ENCODE measurements at places on chromosomes 1 and 21.

DNA sequence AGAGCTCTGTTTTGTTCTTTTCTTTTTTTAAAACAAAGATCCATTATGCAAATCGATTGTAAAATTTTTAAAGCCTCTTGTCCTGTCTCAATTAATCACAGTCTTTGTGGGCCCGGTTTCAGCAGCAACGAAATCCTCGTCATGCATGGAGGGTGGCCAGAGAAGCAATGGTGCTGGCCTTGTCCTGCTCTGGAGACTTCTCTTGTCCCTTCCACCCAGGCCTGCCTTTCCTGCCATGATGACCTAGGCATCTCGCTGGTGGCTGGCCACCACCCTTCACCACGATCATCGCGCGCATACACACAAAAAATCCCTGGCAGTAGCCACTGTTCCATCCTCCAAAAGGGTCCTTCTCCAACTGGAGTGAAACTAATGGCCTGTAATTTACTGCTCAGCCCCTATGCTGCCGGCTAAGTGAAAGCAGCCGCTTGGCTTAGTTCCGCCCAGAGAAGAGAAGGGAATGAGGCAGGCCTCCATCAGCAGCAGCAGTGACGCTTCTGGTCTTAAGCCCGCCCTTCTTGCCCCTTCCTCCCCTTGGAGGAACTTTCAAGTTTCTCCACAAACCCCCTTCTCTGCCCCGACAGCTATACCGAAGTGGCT lies 309.5 kb downstream of the NPHP4 start:
- no peak for DNase-seq

DNA sequence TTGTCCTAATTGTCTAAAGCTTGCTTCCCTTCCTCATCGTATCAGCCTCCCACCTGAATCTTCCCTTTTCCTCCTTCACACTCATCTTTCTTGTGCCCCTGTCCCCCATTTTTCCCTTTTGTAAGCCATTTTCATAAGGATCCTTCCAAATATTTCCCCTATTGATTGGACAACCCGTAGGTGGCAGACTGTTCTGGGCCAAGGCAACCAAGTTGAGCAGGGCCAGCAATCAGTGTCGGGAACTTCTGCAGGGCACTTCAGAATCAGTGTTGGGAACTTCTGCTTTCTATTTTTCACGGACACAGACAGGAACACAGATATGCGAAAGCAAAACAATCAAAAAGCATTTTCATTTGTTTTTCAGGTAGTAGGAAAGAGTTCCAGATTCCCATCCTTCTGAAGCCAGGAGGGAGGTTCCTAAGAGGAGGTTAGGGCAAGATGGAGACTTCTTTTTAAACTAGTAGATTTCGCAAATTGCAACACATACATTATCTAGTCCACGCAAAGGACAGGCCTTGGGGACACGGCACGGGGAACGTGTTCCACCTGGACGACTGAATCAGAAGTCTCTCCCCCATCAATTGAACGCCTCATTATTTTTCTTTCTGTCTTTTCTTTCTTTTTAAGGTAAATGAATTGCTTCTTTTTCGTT lies 691 bp upstream of the MPZL1 start:
- no peak for DNase-seq

DNA sequence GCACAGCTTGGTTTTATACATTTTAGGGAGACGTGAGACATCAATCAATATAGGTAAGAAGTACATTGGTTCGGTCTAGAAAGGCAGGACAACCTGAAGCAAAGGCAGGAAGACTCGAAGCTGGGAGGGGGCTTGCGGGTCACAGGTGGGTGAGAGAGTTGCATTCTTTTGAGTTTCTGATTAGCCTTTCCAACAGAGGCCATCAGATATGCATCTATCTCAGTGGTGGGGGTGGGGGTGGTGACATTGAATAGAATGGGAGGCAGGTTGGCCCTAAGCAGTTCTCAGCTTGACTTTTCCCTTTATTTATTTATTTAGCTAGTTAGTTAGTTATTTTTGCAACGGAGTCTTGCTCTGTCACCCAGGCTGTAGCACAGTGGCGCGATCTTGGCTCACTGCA lies 85.6 kb downstream of the WDR4 start:
- no peak for DNase-seq

DNA sequence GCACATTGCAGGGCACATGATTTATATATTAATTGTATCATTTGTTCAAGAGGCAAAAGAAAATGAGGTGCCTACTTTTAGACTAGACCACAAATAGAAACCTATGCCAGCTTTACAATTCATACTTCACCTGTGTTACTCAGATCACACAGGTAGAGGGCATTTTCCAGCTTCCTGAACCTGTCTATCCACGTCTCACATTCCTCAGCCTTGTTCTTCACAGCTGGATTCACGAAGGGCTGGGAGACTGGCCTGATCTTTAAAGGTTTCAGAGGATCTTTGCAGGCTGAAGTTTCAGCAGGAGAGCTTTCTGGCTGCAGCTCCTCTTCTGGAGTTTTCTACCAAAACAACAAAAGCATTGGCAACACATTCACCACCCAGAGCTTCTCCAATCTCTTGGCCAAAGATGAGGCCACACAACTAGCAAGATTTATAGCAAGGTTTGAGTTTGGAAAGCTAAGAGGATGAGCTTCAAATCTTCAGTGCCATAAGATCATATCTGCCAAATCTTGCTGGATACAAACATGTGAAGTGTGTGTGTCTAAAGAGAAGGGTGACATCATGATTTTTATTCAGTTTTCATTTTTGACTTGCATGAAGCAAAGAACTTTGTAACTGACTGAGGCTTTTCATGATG lies 71.0 kb upstream of the CYP2J2 start:
- DNase-seq, result no peak

GRCh38 chr1:51058858-51059257 lies 43.2 kb upstream of the C1orf185 start:
- no peak for DNase-seq

GRCh38 chr1:44881011-44881632 lies 38.1 kb upstream of the PTCH2 start:
- no peak for DNase-seq

All from T-helper 9 cell (primary cell).